ENCODE measurements at places on chromosomes 4 and X. TPM values are rescaled to one million over a fixed set of nuclear protein-coding genes. Genes with fewer than 3 reads are reported as not detected.

DNA sequence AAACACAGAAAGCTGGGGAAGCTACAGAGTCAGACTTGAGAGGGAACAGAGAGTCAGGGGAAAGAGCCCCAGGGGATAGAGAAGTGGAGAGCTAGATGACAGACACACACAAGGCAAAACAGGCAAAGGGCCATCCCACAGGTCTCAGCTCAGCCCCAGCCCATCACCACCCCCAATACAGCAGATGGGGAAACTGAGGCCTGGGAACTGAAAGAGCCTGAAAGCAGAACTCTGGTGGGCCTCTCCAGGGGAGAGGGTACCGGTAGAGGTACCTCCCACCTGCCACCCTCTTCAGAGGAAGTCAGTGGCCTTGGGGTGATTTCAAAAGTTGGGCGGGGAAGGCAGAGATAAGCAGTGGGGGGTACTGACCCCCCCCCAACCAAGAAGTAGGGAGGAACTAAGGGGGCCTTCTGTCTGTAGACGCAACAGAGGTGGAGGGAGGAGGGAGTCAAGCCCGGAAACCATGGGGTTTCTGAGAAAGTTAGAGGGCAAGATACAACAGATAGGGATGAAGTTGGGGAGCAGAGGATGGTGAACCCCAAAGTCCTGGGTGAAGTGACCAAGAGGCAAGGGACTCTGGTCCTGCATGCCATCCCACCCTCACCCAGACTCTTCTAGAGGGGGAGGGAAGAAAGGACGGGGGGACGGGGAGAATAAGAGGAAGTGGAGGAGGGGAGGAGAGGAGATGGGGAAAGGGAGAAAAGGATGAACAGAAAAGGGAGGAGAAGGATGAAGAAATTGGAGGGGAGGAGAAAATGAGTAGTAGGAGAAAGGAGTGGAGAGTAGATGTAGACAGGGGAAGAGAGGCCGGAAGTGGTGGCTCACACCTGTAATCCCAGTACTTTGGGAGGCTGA, 3.2 kb downstream of the GATA1 start:
- no peak for DNase-seq

DNA sequence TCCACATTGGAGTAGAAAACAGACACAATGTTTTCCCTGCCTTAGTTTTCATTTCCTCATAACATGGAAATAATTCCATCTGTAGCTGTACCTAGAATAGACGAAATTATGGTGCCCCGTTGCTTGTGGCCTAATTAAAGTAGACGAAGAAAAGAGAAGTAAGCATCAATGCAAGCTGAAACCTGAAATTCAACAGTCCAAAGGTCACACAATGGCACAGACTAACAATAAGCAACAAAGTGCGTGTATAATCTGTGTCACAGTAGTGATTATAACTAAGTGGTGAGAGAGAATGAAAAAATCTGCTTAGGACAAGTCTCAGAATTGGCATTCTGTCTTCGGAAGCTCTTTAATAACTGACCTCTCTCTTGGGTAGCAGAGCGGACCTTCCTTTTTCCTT, 24.3 kb downstream of the MAGEB17 start:
- DNase-seq, result no peak

DNA sequence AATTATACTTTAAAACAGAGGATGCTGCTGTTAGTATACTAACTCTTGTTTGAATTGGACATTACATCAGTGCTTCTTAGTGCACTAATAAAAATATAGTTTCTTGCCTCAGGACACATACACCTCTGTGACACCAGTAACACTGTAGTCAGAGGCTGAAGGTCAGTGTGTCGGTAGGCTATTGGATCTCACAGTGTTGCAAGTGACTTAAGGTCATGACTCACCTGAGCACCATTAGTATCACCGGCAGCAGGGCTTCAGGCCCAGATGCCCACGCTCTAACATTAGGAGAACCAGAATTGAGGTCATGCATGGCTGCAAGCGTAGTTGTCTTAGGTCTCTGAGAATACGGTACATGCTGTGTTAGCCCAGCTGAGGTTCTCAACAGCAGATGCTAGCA, 15.2 kb downstream of the ETDC start:
- DNase-seq, result no peak

DNA sequence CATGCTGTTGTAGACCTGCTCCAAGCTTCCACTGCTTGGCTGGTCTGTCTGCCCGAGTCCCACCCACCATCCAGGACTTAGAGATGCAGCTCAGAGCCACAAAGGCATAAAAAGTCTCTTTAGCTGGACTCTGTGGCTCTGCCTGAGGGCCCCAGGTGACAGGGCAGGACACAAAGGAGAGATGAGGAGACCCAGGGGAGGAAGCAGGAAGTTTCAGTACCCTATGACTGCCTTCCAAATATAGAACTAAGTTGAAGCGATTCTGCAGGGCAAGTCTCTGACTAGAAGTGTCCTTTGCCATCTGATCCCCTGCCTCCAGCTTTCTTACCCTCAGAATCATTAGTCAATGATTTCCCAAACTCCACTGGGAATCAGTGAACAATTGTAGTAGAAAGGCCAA, 11.2 kb upstream of the CXCR3 start:
- no peak for DNase-seq

DNA sequence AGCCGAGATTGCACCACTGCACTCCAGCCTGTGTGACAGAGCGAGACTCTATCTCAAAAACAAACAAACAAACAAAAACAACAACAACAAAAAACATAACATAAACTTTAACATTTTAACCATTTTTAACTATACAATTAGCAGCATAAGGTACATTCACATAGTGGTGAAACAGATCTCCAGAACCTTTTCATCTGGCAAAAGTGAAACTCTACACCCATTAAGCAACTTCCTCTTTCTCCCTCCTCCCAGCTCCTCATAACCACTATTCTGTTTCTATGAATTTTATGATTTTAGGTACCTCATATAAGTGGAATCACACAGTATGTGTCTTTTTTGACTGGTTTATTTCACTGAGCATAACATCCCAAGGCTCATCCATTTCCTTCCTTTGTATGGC, 103.6 kb downstream of the FAM13A start:
- no peak for DNase-seq

DNA sequence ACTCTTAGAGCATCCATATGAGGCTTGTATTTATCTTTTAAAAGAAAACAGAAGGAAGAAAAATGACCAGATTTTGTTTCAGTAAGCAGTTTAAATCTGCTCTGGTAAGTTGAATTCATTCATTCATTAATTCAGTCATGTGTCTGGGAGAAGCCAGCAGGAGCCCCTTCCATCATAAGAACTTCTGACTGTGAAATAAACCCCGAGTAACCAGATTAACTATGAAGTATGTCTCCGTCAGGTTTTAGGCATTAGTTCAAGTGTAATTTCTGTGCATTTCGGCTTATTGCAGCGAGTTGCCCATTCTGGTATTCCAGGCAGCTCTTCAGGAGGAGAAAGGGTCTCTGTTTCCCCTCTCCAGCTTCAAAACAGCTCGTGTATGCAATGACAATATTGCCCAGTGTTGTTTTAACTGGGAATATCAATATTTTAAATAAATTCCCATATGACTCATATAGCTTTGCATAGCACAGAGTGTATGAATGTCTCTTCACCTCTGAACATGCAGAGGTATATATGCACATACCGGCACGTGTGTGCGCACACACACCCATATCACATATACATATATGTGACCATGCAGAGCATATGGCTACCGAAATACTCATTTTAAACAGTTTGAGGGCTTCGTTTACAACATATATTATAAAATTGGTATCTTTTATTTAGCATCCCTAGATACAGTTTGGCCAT, 255.3 kb downstream of the BCOR start:
- DNase-seq, result no peak

DNA sequence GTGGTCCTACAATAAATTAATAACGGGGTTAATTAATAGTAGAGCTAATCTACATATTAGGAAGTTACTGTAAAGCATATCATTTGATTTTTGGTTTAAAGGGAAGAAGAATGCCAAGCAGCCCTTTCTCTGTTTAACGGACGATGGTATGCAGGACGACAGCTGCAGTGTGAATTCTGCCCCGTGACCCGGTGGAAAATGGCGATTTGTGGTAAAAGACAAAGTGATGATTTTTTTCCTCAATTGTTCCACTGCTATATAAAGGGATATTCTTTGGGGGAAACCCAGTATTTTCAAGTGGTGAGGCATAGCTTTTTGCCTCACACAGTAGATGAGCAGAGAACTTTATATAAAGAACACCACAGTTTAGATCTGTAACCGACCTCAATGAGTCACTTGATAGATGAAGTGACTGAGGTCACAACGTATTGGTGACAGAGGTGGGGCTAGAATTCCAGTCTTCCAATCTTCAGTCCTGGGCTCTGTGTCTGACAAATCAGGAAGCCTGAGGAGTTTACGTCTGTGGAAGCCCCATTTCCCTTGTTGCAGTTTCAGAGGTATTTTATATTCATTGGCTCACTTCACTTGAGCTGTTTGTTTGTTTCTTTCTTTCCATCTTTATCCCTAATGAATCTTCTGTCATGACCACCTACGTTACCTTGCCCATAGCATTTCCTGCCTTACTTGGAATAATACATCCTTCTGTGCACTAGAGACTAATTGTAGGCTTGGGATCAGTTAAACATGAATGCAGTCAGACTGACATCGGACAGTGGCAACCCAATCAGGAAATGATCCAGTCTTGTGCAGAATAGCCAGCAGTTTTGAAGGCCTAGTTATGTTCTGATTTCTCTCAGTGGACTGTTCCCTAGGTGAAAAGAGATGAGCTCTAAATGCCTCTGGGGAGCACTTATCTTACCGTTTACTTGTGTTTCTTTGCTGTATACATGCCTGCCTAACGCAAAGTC, 30.1 kb downstream of the ZRSR2 start:
- no peak for DNase-seq

GRCh38 chrX:110097920-110098319, 95.0 kb downstream of the TMEM164 start:
- DNase-seq, result no peak

DNA sequence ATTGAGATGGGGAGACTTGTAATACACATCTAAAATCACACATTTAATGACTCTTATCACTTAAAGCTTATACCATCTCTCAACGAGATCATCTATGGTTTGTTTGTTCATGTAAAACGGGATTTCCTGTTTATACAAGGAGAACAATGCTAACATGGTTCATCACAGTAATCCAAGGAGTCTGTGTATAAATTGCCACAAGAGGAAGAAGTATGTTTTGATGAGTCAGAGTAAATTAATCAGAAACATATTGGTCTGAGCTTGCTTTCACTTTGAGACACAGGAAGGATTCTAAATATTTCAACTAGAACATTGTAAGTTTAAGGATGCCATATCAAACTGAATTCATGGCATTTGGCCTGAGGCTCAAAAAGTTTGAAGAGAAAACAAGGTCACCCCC, 594.1 kb downstream of the GLUD2 start:
- DNase-seq, result no peak

DNA sequence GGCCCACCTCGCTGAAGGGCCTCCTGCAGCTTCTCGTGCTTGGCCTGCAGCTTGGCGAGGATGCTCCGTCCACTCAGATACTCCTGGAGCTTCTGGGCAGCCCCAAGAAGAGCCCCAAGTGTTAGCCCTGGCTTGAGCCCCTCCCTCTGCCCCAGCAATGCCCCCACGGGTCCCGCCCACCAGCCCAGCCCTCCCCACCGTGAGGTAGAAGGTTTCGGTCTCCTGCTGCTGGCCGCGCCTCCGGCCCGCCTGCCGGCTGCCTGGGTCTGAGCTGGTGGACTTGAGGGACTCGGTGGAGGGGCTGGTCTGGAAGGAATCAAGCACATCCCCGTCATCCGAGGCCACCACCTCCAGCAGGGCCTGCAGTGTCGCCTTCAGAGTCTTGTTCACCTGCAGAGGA, 8.7 kb downstream of the AVPR2 start:
- no peak for DNase-seq

DNA sequence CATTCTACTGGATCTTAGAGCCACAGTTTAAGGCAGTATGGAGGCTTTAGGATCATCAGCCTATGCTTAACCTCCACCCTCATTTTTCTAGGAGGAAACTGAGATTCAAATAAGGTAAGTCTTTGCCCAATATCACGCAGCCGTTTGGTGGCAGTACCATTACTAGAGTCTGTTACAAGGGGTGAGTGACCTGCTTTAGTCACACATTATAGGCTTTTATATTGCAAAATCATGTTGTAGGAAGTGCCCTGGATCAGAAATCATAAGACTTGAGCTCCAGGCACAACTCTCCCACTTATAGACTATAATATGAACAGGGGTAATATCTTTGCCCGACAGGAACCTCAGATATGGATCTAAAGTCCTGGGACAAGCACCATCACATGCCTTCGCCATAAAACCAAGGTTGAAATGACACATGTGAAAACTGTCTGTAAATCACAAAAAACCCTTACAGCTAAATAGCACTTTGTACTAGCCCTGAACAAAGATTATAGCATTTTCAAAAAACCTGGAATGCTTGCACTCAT, 19.2 kb downstream of the HPSE start:
- DNase-seq, result no peak

GRCh38 chrX:20743046-20743445, 476.3 kb upstream of the RPS6KA3 start:
- DNase-seq, result no peak

DNA sequence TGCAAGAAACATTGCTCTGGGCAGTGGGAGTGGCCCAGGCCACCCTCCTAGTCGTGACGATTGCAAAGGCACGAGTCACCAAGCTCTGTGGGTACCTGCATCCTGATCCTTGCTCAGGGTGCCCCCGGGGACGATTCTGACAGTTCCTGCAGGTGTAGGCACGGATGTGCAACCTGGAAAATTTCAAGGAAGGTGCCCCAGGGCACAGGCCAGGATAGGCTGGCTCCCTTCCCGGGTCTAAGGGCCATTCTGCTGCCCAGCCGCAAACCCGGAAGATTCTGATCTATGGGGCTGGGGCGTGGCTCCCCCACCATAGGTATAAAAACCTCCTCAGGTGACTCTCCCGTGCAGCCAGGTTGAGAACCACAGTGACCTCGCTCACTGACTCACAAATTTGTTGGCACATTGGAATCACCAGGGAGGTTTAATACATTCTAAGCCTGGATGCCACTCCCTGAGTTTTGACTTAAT, 228.5 kb downstream of the PTTG2 start:
- DNase-seq, result no peak

DNA sequence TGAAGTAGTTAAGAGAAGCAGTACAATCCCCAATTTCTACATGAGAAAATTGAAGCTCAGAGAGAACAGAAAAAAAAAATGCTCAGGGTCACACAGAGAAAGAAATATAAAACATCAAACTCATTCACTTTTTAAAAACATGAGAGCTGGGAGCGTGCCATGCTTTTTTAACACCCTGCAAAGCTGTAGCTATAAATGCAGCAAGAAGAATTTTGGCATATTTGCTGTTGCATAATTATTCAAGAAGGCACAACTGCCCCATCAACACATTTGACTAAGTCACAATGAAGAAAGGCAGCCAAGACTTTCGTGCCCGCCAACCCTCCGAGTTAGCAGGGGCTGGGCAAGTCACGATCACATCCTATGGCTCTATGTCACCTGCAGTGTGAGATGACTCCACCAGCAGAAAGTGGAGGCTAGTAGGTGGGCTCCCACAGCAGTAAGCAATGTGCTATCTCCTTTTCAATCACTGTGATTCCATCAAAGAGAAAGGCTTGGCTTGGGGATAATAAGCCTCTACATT, 214.8 kb downstream of the DHX15 start:
- DNase-seq, result no peak

- DNase-seq, result no peak
Observed at GRCh38 chr4:7938609-7939376, 868 bp downstream of the AFAP1 start.

KLHL13 gene
- total RNA-seq, result 1.4 TPM

BDH2 gene
- total RNA-seq, result 16.1 TPM

ATP5ME gene
- total RNA-seq, result 221 TPM

PAGE4 gene
- not detected for total RNA-seq

CNKSR2 gene
- 8.0 TPM for total RNA-seq

NALF2 gene
- 0.57 TPM for total RNA-seq

SH3D19 gene
- total RNA-seq, result not detected

STPG2 gene
- total RNA-seq, result 0.19 TPM

Measured in activated naive CD4-positive, alpha-beta T cell treated with anti-CD3 and anti-CD28 coated beads, Interleukin-2, amount 50 U/mL, for 72 hours (primary cell).